Activated CD8-positive, alpha-beta memory T cell treated with anti-CD3 and anti-CD28 coated beads for 4 hours (primary cell): ENCODE measurements at places on chromosomes 7 and 10.

DNA sequence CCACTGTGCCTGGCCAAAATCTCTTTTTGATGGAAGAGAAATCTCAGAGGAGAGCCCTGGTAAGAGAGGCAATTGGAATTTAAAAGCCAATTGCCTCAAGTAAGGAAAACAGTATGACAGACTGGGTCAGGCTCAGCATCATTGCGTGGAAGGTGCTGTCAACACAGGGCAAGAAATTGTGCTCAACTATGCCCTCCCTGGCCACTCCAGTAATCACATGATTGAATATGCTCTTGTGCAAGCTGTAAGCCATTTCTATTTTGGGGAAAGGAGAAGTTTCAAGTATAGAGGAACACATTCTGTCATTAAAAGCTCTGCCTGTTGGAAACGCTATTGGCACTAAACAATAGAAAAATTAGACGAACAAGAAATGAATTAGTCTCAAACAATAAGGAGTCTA, 1127.7 kb downstream of the REEP3 start:
- no peak for DNase-seq

- no peak for DNase-seq
These were observed 101.2 kb upstream of the ZNF746 start for GRCh38 chr7:149598721-149599308.

- DNase-seq, result no peak
These were observed 327.6 kb upstream of the COBL start for GRCh38 chr7:51644216-51644615.

DNA sequence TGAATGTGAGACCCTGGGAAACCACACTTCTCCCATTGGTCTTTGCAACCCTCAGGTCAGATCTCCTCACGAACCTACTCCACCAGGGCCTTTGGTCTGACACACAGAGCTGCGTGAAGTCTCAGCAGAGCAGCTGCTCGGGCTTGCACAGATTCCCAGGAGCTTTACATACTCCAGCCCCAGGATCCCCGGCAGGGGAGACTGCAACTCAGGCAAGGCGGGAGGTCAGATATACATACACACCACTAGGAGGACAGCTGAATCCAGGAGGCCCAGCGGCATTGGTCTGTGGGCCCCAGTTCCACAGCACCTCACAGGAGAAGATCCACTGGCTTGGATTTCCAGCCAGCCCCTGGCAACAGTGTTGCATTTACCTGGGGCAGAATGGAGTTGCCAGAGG, 239.2 kb downstream of the GPAM start:
- no peak for DNase-seq

DNA sequence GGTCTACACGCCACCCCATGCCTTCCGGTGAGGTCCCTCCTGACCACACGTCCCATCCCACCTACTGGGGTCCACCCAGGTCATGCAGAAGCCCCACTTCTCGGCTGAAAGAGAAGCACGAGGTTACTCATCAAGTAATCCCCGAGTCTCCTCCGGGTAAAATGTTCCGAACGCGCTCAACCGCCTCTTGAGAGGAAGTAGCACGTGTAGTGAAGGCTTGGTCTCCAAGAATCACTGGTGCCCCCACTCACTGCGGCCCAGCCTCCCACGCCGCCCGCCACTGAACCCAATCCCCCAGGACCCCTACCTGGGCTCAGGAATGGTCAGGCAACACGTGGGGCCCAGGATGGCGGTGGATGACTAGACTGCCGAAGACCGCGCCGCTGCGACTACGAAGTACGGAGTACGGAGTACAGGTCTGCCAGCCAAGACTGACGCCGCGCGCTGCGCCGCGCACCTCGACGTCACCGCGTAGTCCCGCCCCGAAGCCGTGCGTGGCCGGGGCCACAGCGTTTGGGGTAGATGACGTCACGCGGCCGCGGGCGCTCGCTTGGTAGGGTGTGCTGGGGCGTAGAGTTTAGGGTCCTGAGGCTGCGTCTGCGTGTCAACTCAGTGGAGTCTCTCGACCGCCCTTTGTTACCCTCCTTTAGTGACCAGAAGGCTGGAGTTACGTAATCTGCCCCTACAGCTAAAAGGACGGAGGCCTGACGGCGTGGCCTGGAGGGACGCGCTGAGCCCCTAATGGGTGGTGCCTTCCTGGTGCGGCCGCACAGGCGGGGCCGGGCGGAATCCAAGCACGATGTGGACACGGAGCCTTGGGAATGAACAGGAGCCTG, 7.6 kb upstream of the MYO1G start:
- peak; percentile 92 for DNase-seq

- DNase-seq, result no peak
These were observed 607.2 kb upstream of the MGMT start for GRCh38 chr10:128859738-128860386.

GRCh38 chr10:71064413-71065118, 147.8 kb upstream of the UNC5B start:
- no peak for DNase-seq

DNA sequence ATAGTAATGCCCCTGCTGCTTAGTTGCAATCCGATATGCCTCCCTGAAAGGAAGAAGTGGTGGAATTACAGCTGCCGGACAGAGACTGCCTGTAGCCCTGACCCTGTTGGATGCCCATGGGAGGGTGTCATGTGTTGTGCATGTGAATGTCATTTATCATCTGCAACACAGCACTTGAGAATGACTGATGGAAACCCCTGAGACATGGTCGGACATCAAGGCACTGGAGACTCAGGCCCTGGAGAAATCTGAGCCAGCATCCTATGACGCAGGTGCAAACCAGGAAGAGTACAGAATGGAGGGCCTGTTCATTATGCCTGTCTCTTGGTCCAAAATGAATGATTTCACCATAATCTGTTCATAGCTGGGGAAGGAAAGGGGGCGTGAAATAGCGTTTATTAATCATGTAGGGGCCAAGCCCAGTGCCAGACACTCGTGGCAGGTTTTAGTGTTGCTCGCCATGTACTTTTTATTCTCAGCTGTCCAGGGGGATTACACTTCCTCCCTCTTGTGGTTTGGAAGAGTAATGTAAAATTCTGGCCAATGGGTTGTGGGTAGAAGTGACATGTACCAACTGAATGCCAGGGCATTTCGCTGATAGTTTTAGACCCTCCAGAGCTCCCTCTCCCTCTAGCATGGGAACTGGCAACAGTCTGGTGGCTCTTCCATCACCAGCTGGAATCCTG, 23.0 kb upstream of the LEP start:
- no peak for DNase-seq

DNA sequence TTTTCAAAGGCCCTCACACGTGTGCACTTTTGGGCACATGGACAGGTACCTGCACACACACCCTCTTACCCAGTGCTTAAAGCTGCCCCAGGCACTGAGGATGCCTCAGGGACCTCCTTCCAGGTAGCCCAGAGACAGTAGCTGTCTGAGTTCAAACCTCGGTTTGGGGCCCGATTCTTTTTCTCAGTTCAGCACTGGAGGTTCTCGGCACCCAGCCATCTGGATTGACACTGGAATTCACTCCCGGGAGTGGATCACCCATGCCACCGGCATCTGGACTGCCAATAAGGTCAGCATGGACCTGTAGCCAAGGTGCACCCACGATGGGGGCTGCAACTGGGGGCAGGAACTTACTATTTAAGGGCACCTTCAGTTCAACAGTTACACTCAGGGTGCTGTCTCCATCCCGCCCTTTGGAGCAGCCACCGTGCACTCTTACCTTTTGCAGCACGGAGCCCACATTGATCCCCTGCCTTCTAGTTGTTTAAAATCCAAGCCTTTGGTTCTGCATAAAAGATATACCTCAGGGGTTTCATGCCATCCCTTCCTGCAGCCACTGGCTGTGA, 17.7 kb downstream of the CPA5 start:
- no peak for DNase-seq

- no peak for DNase-seq
These were observed 49.6 kb downstream of the BPGM start for GRCh38 chr7:134696261-134696660.
